G401 (cell line): ENCODE measurements at places on chromosomes 11 and 22.

DNA sequence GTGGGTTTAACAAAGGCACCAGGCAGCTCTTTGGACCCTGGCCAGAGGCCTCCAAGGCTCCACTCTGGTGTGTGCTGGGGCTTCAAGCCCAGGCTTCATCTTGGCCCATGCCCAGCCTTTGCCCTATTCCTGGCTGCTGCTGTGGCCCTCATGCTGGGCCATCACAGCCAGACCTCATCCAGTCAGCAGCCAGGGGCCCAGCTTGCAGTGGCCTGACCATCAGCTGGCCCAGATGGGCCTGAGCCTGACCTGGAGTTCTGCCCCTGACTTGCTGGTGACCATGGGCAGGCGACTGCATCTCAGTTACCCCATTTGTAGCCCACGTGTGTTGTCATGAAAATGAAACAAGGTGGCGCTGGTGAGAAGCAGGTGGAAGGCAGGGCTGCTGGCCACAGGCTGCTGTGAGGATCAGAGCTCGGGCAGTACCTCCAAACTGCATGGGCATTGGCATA, 76.1 kb downstream of the MED15 start:
- DNase-seq = peak; percentile 53

DNA sequence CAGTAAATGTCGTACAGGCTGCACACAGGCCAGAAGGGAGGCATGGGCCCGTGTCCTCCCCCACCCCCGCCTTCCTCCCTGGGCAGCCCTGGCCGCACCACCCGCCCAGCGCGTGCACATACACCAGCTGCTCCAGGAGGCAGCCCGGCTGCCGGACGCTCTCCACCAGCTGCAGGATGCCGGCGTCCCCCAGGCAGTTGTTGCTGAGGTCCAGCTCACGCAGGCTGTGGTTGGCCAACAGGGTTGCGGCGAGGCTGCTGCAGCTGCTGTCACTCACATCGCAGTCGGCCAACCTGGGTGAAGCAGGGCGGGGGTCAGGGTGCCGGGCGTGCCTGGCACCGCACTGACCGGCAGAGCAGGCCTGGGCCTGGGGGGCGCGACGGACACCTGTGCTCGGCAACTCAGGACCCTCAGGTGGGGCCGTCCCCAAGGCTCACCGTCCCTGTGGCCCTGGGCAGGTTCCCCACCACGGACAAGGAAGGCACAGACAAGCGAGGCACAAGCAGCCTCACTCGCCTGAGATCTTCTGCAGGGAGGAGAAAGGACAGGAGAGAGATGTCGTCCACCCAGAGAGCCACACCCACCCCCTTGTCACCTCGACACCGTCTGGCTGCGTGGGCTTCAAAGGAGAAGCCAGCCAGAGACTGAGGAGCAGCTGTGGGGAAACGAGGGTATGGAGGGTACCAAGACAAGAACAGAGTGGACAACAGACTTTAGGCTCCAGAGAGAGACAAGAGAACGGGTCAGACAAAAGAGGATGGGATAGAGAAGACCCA, 12.1 kb downstream of the RNH1 start:
- no peak for DNase-seq

DNA sequence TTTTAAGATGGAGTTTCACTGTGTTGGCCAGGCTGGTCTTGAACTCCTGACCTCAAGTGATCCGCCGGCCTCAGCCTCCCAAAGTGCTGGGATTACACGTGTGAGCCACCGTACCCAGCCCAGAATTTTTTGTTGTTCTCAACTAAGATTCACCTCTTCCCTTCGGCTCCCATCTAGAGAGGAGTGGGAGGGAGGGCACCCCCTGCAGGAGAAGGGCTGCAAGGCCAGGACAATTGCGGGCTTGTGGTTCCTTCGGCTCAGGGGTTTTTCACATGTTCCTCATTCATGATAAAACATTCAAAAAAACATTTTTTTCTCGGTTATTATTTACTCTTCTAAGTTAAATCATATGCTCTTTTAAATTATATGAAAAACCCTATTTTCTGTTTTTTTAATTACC, 201.1 kb upstream of the LRRC4C start:
- no peak for DNase-seq

DNA sequence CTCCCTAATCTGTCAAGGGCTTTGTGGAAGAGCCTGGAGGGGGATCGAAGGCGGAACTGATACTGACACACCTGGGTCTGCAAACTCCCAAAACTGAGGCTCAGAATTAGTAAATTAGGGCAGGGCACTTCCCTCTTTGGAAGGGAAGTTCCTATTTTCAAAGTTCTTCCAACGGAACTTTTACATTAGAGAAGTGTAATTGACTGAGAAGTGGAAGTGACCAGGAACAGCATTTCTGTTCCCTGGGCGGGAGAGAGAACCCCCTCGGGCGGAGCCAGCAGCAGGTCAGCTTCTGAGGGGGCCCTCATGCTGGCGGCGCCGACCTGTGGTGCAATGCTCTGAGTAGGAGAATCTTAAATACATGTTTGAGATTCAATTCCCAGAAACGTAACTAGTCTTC, 1.1 kb upstream of the CBL start:
- no peak for DNase-seq

DNA sequence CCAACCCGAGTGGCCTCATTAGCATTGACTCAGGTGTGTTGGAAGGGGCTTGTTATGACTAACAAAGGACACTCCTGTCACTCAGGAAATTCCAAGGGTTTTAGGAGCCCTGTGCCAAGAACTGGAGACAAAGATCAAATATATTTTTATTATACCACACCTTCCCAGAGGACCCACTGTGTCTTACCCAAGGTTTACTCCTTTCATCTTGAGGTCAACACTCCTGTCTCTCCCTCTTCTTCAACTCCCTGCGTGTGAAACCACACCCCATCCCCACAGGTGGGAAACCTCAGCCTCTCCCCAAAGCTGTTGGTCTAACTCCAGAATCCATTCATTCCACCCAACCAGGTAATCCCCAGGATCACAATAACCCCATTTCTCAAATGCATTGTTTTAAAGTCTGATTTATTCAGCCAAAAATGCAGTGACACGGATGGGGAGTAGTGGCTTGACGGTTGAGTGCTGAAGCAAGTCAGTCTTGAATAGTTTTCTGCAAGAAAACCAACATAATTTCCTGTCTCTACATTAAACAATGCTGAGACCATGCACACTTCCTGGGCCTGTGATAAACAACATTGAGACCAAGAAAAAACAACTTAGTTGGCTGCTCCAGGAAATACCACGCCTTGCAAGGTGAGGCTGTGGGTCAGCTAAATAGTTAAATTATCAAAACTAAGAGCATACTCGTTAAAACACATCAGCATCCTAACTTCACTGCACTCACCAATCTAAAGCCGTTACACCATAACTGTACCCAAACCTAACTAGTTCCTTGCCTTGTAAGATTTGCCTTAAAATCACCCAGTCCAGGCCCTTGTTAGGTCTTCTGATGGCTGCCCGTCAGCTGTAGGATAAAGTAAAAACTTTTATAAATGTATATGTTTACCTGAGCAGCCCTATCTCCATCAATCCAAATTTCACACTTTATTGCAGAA, 38.5 kb upstream of the SPON1 start:
- no peak for DNase-seq

GRCh38 chr11:47259232-47259977, 1.6 kb downstream of the NR1H3 start:
- peak; percentile 30 for DNase-seq

DNA sequence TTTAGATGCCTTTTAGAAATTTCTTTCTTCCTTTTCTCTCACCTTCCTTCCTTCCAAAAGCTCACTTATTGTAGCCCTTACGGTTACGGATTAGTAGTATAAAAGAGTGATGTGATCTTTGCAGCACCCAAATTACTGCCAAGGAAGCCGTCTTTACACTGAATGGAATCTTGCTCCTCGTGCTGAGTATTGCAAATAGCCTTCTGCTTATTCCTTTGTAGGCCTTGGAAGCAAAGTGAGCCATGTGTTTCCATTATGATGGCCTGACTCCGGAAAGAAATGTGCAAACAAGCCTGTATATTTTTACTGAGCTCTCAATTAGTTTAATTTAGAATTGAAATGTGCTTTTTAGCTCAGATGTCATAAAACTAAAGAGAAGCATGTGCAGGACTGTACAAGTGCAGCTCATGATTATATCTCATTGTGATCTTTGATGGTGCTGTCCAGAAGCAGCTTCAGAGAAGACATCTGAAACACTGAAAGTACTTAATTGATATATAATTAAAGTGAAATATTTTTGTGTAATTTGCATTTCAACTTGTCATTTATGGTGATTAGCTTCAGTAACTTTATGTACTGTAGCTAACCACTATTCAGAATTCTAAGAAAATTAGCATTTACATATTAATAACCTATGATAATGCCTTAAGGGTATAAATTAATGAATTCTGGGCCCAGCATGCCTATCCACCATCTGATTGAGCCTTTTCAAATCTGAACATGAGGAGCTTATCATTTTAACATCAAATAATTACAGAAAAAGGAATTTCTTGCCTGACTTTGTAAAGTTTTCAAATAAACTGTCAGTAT, 129.3 kb downstream of the GRIA4 start:
- peak; percentile 67 for DNase-seq

DNA sequence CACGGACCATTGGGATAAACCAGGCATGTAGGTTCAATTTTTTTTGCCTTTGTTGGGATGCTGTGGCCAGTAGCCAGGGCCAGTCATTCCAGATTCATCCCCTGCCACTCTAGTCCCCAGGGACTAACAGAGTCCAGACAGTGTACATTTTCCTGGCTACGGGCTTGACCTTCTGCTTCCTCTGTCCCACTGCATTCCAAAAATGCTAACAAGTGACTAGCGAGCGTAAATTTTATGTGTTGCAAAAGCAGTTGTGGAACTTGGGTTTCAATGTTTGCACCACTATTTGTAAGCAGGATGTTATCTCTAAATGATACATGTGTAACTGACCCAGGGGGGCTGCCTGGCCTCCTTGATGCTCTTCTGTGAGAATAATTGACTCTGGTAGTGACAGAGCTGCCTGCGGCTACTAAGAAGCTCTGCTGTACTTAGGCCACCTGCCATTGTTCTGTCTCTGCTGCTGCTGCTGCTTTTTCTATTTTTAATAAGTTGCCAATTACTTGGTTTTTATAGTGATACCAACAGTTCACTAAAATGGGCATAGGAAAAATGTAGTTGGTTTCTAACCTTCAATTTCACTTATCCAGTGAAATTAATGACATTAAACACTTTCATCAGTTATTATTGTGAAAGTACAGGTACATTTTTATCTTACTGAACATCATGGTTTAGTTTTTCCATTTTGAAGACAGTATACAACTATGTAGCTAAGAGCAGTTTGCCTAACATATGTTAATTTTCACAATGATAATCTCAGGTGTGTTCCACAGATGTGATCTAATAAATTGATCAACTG, 26.8 kb downstream of the TNRC6B start:
- peak; percentile 84 for DNase-seq

DNA sequence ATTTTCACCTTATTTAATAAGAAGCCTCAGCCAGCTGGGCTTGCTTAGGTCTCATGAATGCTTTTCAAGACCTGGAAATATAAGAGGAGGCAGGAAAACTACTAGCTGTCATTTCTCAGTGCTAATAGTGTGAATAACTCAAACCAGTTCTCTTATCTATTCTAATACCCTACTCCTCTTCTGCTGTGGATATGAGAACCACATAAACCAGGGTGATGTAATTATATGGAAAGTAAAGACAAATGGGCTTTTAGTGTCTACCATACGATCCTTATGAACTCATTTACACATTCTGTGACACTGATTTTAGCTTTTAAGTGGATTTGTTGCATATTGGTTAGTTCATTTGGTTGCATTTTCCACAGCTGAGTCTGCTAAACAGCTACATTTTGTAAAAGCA, 8.6 kb downstream of the PDGFD start:
- no peak for DNase-seq

DNA sequence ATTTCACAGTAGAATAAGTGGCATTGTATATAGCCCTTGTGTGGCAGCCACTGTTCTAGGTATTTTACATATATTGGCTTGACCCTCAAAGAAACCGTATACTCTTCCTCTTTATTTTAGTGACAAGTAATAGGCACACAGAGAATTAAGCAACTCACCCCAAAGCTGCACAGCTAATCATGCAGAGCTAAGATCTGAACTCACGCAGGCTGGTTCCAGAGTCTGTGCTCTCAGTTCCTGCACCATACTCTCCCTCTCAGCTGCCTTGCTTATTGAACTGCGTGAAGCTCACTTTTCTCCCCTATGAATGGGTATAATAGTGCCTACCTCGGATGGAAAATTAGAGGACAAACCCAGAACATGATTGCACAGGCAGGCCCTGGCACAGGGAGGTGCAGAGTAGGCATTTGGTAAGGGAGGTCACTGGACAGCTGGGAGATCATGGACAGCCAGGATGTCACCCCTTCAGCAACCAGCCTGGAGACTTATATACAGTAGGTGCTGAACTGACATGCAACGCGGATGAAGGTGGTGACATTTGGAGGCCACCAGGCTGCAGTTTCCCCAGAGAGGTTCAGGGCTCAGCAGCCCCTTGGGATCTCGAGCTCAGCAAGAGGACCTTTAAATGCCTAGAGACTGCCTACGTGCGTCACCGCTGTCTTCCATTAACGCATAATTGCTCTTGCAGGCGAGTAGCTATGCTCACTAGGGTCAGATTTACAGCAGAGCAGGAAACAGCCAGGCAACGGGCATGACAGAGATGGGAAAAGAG, 78.4 kb upstream of the TP53I11 start:
- no peak for DNase-seq

DNA sequence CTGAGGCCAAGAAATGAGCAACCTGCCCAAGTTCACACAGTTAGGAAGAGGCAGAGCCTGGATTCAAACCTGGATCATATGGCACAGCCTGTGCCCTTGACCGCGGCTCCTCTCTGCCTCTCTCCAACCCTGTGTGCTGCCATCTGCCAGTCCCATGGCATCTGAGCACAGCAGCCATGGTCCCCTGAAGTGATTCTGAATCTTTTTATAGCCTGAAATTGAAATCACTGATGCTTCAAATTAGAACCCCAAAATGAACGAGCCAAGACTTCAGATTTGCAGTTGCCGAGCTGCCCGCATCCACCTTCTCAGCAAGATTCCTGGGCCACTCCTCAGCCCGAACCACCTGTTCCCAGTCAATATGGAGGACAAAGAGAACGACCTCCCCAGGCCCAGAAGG, 252.7 kb downstream of the CTTN start:
- peak; percentile 78 for DNase-seq

DNA sequence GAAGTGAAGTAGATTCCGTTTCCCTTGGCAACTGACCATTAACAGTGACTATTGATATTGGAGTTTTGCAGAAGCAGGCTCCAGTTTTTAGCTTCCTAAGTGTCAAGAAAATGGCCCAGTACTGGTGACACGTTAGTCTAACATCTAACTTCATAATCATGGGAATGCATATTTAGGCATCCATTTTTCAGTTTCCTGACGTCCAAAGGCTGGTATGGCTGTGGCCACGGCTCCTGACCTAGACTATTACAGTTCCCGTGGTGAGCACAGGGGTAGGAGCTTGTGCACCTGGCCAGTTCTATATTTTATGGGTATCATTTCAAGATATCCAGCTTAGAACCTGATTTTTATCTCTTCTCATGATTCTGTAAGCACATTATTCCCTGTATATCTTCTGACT, 323.8 kb downstream of the GUCY1A2 start:
- DNase-seq = no peak

DNA sequence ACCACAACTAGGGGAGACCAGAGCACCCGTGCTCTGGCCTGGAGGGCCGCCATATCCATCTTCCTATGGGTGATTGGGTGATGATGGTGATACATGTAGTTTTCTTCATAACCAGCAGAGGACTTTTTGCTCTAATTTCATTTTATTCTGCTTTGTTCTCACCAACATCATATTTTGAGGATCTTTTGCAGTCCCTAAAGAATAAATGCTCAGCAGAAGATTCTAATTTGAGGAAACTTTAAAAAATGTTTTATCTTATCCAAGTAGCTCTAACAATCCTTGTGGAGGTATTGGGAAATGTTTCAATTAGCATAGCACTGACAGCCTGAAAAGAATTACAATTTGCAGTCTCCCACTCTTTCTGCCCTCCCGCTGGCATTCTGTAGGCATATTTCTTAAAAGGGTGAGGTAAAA, 544.0 kb downstream of the NTM start:
- peak; percentile 72 for DNase-seq
